ENCODE measurements at places on chromosomes 7 and 10.

DNA sequence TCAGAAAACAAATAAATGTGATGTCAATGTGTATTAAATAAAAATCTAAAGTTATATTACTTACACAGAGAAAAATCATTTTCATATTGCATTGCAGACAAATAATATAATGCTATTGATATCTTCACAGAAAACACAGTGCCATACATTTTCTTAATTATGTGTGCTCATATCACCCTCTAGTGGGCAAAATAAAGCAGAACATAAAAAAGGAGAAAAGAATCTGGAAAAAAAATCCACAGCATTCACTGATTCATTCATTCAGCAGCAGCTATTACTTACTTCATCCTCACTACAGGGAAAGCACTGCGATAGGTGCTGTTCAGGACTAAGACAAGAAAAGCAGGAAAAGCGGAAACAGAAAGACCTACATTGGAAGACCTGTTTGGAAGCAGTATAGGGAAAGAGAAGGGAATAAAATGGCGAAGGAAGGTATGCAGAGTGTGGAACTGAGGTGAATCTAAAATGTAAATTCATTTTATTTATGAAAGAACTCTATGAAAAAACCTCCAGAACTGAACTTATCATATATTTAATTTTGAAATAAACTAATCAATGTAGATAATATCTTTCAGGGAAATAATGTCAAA is 73.2 kb downstream of the POT1 start:
- DNase-seq, result no peak

DNA sequence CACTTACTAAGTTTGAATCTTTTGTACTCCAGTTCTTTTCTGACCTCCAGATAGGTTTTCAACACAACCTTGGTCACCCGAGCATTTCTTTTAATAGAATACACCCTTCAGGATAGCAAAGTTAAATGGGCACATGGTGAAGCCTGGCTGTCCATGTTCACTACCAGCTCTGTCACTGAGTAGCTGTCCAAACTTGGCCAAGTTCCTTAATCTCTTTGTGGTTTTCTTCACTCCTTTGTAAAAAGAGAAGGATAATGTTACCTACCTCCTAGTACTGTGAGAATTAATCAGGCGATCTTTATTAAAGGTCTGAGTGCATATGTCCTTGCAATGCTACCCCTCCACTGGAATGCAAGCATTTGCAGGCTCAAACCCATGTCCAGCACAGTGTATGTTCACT is 128.1 kb upstream of the PTPRZ1 start:
- DNase-seq, result no peak

GRCh38 chr7:54632696-54633095 is 90.5 kb downstream of the VSTM2A start:
- no peak for DNase-seq

- peak; percentile 82 for DNase-seq
These were observed 202.1 kb downstream of the PRPF18 start for GRCh38 chr10:13788711-13789447.

- no peak for DNase-seq
These were observed 159.5 kb downstream of the PPP1R9A start for GRCh38 chr7:95066737-95067530.

- DNase-seq, result no peak
These were observed 113.2 kb downstream of the SND1 start for GRCh38 chr7:127765150-127765549.

GRCh38 chr7:33964417-33965182 is 59.3 kb downstream of the BMPER start:
- DNase-seq, result no peak

DNA sequence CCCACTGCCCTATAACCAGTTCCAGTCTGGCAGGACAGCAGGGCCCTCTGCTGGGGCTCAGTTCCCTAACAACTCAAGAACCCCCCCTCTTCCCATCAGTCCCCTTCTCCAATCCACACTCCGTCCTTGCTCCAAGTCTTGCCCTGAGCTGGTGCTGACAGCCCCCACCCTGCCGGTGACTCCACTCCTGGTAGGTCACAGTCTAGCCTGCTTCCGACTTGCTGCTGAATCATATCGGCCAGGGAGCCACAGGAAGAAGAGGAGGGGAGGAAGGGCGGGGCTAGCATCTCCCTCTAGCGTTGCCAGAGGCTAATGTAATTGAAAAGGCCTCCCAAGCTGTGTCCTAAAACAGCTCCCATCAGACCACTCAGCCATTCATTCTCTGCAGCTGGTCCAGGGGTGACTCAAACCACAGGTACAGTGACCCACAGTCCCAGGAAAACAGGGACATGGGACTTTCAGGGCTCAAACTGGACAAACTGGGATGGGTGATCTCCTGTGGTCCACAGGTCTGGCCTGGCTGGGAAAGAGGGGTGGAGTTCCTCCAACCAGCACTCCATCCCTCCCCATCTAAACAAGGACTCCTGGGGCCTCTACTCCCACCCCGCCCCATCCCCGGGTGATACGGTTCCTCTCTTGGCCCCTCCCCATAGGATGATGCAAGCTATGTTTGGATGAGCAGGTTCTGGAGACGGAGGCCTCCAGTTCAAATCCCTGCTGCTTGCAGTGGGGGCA is 158.8 kb downstream of the SH3PXD2A start:
- no peak for DNase-seq

DNA sequence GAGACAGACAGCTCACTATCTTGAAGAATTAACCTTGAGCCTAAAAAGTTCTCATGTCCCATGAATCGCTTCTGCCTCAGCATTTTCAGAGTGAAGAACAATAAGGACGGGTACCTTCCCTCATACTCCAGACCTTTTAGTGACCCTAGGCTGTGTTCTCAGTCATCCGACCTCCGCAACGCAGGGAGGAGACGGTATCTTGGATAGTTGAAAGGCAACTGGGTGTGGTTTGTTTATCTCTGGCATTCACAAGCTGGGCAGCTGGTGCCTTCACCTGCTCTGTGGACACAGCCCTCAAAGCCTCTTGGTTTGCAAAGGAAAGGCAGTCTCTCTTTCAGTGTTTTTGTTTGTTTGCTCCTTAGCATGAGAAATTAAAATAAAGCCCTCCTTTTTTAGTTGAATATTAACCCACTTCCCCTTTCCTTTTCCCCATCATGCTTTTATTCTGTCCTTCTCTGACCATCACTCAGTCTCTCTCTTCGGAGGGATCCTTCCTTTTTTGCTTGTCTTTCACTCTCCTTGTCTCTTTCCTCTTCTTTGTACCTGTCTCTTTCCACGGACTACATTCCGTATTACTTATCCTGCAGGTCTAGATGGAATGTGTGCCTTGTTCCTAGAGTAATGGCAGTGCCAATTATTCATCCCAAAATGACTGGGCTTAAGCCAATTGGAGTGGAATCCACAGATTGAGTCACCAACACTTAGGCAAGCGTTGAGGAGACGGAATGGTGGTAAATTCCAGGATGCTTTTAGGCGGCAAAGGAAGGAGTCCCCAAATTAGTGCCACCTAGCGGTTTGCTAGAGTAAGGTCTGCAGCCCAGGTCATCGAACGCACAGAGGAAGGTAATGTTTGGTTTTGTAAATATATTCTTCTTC is 45.8 kb downstream of the PRR15 start:
- DNase-seq, result no peak

DNA sequence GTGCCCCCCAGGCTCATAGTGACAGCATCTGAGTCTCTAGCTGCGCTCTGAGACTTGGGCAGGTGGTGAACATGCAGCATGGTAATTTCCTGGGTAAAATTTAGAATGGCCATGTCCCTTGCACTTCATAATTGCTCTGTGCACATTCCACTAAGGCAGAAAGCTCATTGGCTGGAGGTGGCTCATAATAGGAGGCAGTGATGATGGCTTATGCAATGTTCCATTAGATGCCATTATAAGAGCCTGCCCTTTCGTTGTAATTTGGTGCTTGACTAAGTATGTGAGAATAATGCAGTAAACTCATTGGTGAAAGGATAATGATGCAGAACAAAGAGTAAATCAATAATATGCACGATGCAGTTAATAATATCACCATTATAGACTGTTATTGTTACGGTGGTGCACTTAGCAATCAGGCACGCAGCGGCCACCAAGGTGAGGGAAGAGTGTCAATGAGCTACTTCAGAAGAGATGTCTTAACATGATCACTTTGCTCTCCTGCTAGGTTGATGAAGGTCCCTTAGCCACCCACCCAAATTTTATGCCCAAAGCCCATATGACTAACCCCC is 545.9 kb downstream of the KCNMA1 start:
- DNase-seq, result no peak

Measured in thyroid gland (tissue), 4 donors.